Activated effector memory CD4-positive, alpha-beta T cell treated with anti-CD3 and anti-CD28 coated beads, Interleukin-2, amount 50 U/mL, for 16 hours (primary cell): ENCODE measurements at places on chromosomes 6 and 20.

DNA sequence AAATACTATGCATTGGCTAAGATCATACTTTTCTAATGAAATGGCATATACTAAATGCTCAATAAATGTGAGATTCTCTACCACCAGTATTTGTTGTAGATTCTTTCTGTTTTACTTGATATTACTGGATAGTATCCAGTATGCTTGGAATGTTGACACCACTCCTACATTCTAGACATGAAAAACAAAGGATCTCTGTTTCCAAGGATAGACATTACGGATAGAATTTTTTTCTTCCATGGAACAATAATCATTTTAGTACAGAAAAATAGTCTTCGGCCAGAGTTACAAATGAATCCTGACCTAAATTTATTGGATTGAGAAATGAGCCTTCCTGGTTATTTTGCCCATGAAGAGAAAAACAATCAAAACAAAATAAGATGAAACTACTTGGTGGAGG is 258.2 kb upstream of the NT5E start:
- DNase-seq = no peak

DNA sequence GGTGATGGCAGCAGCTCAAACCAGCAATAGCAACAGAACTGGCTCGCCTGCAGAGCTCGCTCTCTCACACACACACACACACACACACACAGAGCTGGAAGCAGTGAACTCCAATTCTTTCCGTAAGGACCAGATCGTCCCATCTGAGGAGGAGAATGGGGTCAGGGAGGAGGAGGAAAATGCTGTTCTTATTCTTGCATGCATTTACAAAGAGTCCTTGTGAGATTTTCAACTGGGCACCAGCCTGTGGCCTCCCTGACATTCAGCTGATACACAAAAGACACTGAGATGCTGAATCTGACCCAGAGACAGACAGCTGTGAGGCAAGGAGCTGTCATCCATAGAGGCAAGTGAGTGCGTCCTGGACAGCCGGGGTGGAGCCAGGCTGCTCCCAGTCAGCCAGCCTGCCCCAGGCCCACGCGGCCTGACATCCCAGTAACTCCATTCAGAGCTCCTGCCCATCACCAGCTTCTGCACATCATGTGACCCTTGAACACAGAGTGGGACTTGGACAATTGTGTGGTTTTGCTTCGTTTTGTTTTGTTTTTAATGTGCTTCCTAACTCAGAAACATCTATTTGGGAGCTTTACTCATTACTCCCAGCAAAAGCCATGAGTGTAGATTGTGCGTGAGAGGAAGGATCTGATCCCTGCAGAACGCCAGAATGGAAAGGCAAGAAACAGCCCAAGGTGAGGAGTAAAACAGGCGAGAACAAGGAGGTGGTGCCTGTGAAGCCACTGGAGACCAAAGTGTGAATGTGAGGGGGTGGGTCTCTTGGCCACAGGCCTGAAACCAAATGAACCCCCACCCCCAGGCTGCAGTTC is 2.1 kb downstream of the SERPINB9 start:
- DNase-seq = peak; percentile 66

DNA sequence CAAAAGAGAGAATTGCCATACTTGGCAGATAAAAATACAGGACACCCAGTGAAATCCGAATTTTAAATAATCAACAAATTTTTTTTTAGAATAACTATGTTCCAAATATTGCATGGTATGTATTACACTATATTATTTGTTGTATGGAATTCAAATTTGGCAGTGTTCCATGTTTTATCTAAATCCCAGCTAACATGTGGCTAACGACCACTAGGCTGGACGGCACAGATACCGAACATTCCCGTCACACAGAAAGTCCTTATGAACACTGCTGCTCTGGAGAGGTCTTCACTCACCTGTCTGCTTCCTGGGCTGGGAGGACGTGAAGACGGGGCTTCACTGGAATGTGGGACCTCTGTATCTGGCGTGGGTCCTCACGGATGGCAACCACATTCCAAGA is 32.8 kb downstream of the SNX5 start:
- DNase-seq = no peak

- DNase-seq = no peak
Measured at GRCh38 chr6:32177183-32177787, 920 bp upstream of the RNF5 start.

- no peak for DNase-seq
Measured at GRCh38 chr6:130933712-130934200, 106.5 kb downstream of the SMLR1 start.

GRCh38 chr20:4774207-4774606 is 52.5 kb downstream of the PRND start:
- DNase-seq = no peak

DNA sequence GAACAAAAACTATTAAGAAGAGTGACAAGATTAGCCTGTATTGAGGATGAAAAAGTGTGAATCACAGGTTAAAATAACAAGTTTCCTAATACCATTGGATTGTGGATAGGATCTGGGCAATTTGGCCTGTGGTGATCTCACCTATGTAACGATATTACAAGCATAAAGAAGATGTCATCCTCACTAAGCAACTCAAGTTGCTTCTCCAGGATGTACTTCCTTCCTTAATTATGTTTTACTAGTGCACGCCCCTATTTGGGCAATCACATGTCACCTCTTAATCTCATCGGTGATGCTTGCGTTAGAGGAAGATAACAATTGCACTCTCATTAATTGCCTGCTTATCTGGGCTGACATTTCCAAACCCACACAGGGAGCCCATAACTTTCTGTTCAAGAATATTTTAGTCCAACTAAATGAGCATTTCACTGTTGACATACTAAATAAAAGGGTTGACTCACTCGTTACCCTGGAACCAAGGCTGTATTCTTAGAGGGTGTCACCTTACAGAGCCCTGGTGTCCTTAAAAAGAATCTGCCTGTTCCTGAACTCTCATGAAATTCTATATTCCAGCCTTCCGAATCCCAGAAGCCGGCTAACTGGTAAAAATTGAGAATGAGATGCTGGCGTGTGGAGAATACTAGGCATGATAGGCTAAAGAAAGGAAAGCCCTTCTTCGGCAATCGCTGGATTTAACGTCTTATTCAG is 88.2 kb upstream of the ATXN1 start:
- no peak for DNase-seq

DNA sequence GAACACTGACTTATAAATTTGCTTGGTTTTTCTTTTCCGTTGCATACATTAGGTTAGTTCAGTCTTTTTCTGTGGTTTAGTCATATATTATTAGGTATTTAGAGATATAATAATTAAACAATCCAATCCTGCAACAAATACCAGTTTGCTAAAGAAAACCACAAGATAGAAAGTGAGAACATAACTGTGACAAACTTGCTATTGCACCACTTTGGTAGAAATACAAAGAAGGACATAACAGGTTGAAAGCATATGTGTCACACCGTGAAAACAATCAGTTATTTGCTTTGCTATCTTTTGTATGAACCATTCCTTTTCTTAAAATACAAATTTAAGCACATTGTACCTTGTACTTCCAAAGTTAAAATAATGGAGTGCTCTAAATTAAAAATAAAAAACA is 42.0 kb upstream of the KCNQ5 start:
- no peak for DNase-seq

- DNase-seq = no peak
Measured at GRCh38 chr6:11043378-11043960, 636 bp downstream of the ELOVL2 start.

DNA sequence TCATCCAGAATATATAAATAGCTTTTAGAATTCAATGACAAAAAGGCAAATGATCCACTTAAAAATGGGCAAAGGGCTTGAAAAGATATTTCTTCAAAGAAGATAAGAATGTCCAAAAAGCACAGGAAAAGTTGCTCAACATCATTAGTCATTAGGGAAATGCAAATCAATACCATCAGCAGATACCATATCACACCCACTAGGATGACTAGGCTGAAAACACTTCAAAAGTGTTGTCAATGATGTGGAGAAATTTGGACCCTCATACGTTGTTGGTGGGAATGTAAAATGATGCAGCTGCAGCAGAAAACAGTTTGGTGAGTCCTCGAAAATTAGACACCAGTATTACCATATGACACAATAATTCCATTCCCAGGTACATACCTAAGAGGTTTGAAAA is 303.6 kb upstream of the SLC35B3 start:
- DNase-seq = no peak

- DNase-seq = no peak
Measured at GRCh38 chr6:6663421-6664135, 75.1 kb downstream of the LY86 start.

DNA sequence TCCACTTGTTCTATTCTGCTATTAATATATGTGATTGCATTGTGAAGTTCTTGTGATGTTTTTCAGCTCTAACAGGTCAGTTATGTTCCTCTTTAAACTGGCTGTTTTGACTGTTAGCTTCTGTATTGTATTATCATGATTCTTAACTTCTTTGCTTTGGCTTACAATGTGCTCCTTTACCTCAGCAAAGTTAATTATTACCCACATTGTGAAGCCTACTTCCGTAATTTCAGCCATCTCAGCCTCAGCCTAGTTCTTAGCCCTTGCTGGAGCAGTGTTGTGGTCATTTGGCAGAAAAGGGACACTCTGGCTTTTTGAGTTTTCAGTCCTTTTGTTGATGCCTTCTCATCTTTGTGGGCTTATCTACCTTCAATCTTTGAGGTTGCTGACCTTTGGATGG is 440.2 kb downstream of the TBC1D32 start:
- no peak for DNase-seq

- no peak for DNase-seq
Measured at GRCh38 chr6:55758156-55758937, 117.0 kb downstream of the BMP5 start.

DNA sequence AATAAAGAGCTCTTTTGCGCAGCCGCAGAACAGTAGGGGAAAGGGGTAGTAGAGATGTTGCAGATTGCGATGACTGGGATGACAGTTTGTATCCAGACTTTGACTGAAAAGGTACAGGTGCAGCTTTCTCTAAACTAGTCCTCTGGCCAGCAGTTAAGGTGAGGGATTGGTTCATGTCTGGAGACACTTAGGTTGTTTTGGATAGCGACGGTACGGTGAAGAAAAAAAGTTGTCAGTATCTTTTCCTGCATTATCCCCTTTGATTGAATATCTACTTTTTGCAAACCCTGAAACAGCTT is 537 bp downstream of the PRR3 start:
- no peak for DNase-seq

GRCh38 chr6:150343434-150343833 is 25.4 kb upstream of the IYD start:
- DNase-seq = no peak

DNA sequence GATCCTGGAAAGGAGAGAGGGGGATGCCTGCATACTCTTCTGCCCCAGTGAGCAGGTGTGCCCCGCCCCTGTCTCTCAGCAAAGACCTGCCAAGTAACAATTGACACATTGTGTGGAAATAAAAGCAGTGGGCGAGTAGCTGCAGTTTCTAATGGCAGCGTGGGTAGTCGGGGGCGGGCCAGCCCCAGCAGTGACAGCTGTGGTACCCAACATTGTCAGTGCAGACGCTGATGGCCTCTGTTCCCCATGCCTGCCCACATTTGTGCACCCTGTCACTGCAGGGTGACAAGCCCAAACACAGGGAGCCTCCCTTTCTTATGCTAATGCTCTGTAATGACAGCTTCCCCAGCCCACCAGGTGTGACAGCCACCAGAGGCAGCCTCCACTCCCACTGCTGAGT is 491.7 kb downstream of the DHX35 start:
- no peak for DNase-seq

GRCh38 chr6:107770541-107770940 is 53.6 kb downstream of the SCML4 start:
- DNase-seq = no peak

GRCh38 chr20:33883164-33883563 is 72.0 kb downstream of the CHMP4B start:
- DNase-seq = no peak

GRCh38 chr6:1251198-1252155 is 60.4 kb upstream of the FOXQ1 start:
- no peak for DNase-seq

DNA sequence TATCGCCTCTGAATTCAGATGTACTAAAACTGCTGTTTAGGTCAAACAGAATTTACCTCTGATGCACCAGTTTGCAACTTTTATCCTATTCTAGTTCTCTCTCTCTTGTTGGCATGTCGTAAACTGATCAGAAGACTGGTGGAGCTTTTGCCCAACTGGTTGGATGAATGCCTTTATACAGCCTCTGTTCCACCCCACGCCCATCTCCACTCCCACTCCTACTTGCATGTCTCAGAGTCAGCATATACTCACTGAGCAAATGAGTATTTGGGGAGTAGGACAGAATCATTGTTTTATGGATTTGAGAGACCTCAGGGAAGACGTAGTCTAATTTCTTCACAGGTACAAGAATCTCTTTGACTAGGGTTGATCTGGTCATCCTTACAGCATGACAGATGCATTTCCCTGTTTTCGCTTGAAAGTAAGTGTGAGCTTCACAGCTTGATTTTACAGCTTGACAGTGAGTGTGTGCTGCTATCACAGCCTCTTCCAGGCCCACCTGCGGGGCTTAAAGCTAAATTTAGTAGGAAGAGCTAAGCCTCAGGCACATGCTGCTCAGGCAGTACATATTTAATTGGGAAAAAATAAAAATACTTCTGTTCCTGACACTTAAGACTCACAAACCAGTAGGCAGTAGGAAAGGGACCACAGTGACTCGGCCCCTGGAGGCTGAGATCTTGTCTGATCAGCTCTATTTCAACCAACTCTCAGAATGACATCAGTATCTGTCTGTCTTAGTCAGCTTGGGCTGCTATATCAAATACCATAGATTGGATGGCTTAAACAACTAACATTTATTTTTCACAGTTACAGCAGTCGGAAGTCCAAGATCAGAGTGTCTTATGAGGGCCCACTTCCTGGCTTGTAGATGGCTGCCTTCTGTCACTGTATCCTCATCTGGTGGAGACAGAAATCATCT is 30.4 kb downstream of the TRMT6 start:
- no peak for DNase-seq

DNA sequence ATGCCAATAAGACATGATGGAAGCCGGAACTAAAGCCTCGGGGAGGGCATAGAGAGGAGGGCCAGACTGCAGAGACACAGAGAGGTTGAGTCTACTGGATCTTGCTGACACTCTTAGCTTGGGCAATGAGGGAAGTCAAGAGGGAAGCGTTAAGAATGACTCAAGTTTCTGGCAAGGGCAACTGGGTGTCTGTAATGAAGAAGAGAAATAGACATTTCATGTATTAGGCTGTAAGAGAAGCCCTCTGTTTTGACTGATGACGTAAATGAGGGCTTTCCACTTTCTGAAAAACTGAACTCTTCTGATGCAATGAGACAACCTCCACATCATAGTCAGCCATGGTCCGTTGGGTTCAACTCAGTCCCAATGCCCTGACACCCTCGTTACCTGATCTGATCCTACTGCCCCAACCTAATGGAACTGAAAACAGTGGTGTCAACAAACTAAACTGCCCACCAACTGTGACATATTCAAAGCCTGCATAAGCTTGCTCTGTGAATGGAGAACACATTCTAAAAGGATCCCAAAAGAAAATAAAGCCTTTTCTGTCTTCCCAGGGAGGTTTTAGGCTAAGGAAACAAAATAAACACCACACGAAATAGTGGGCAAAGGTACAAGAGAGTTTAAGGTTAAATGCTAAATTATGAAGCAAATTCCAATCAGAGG is 45.8 kb upstream of the PNRC1 start:
- DNase-seq = no peak

DNA sequence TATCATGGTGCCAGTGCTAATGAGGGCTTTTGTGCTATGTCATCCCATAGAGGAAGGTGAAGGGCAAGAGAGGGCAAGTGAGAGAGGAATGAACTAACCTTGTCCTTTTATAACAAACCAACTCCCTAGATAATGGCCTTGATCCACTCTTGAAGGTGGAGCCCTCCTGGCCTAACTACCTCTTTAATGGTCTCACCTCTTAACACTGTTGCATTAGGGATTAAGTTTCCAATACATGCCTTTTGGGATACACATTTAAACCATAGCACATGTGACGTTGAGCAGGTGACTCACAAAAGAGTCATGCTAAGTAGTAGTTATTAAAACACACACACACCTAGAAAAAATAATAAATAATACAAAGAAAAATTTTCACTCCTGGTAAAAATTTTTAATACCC is 36.9 kb downstream of the CCN2 start:
- no peak for DNase-seq
